ENCODE measurements at places on chromosomes 16 and 17.

GRCh38 chr16:85750827-85751697 lies at the start of gene C16orf74:
TSS of gene C16orf74 (minus strand) at chr16:85751096. CDS start at chr16:85735217, 15,879 bp downstream.
- no peak for DNase-seq

- DNase-seq: peak; percentile 17
Measured at GRCh38 chr16:75097941-75098901, 18.4 kb downstream of the LDHD start.

DNA sequence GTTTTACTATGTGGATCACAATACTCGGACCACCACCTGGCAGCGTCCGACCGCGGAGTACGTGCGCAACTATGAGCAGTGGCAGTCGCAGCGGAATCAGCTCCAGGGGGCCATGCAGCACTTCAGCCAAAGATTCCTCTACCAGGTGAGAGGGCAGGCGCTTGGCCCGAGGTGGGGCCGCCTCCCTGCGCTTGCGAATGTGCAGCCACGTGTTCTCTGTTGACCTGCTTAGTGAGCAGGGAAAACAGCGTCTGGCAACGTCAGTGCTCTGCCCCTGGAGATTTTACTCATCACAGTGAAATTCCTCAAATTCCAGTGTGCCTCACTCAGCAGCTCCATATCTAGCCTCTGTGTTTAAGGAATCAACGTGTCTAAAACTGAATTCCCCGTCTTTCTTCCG lies 33.4 kb upstream of the CLEC18A start:
- DNase-seq: no peak

DNA sequence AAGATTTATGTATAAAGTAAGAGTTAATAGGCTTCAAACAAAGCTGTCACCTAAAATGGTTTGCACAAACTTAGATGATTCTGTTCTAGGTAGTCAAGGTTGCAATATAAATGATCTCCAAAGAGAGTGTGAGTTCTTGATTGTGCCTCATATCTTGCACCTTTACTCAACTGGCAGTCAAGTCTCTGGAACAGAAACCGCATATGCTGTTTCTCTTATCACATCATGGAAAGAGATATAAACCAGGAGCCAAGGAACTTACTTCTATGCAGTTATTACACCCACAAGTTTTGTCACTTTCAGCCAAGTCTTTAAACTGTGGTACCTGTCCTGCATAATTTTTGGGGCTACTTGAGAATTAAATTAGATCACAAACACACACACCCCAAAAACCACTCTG lies 5.2 kb downstream of the SSH2 start:
- DNase-seq: no peak

- no peak for DNase-seq
Measured at GRCh38 chr16:78257376-78257728, 157.9 kb downstream of the WWOX start.

DNA sequence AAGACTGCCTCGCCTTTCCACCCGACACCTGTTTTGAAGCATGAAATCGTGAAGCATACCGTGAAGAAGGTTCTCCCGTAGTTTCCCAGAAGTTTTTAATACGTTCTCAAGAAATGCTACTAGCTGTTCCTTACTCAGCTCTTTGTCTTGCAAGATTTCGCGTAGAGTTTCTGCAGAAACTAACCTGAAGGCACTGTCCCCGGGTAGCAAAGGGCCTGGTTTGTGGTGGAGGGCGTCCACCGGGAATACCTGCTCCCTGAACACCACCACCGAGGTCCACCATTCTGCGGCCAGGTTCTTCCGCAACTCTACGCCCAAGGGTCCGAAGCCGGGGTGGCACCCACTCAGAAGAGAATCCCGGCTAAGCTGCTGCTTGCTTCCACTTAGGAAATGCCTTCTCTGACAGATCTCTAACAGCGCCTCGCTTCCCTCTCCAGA lies 487 bp downstream of the POLG2 start:
- DNase-seq: no peak

GRCh38 chr17:37701496-37701898 lies 43.4 kb downstream of the HNF1B start:
- no peak for DNase-seq

- peak; percentile 63 for DNase-seq
Measured at GRCh38 chr17:1109606-1110540, 69.9 kb downstream of the ABR start.

DNA sequence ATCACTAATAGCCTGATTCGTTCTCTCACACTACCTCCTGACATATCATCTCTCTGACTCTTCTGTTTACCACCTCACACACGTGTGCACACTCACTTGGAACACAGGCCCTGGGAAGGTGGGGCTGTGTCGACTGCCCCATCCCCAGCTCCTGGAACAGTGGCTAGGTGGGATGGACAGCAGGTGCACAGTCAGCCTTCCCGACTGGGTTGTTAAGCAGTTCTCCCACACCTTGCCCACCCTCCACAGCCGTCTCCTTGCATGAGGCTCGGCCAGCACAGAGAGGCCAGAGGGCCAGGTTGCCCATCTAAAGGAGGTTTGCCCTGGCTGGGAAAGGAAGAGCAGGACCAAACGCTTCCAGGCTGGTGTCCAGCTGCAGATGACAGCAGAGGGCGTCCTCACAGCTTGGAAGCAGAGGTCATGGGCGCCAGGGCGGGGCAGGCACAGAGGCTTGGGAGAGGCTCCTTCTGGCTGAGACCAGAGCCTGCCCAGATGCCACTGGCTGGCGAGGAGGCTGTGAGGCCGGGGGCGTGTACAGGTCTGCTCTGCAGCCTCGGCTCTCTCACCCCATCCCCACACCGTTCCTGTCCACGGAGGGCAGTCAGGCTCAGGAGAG lies 92.8 kb downstream of the AMFR start:
- no peak for DNase-seq

- DNase-seq: no peak
Measured at GRCh38 chr17:80397686-80398085, 17.3 kb upstream of the ENDOV start.

- DNase-seq: no peak
Measured at GRCh38 chr16:11500700-11501346, 85.9 kb downstream of the LITAF start.

- DNase-seq: no peak
Measured at GRCh38 chr17:61160789-61161445, 238.7 kb upstream of the TBX2 start.

DNA sequence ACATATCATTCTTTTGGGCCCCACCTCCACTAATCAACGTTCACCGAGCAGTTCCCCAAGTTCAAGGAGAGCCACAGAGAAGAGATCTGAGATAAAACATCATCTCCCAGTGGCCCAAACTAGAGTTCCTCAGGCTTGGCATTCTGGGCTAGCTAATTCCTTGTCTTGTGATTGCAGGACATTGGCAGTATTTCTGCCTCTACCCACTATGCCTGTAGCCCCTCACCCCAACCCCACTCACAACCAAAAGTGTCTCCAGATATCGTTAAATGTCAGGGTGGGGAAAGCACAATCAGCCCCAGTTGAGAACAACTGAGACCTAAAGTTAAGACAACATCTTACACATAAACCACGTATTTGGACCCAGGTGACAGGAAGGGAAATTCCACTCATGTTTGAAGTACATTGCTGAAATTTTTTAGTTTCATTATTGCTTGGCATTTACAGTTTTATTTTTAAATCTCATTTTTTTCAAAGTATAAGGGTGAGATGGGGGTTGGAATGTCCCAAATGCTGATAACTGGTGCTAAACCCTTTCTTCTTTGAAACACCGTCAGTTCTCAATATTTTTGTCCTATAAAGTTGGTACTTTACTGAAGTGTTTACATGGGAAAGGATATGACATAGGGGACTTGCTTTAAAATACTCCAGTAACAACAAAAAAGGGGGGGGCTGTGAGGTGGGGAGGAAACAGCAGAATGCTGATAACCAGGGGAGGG lies 13.6 kb downstream of the ZC3H7A start:
- DNase-seq: no peak

- DNase-seq: no peak
Measured at GRCh38 chr16:1054660-1055556, 17.6 kb upstream of the SSTR5 start.

- no peak for DNase-seq
Measured at GRCh38 chr16:29816694-29817441, 916 bp downstream of the PAGR1 start.

DNA sequence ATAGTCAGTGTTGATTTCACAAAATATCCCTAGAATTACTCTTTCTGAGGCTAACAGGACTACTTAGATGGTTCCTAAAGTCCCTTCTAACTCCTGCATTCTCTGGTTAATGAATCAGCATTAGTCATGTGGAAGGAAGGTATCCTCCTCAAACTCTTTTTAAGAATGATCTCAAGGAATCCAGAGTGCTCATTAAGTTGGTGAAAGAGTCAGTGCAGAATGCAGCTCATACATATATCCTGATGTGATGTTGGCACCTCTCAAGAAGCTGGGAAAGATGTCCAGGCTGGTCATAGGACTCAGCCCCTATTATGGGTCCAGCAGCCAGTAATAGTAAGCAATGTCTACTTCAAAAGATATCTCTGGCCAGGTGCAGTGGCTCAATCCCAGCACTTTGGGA lies 65.5 kb downstream of the PIGL start:
- no peak for DNase-seq

DNA sequence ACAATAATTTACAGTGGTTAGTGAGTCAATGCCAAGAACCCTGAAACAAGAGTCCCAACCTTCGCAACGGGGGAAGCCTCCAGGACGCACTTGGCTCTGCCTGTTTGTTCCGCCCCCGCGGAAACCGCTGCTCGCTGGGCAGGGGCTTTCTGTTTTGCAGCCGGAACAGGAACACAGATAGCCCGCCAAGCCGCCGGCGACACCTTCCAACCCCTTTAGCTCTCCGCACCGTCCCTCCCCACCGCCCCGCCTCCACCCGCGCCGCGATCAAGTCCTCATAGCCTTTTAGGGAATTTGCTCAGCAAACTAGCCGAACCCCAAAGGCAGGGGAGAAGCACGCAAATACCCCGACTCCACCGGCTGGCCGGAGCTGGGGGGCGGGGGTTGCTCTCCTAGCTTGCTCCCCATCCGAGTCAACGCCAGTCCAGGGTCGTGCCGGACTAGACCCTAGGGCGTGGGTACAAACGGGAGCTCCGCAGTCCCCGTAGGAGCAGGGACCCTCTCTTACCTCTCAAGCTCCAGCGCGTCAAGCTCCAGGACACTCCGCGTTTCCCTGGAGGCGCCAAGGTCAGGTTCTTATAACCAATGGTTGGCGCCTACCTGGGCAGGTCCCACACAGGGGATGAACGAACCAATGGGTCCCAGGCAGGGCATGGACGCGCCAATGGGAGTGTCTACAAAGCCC lies at the start of gene SLFN13:
Gene SLFN13 (minus strand): TSS at position 553 of the 685 bp plus-strand sequence. CDS start 3,086 bp downstream, outside the sequence.
- peak; percentile 54 for DNase-seq

GRCh38 chr17:30203471-30203981 lies 32.0 kb downstream of the SLC6A4 start:
- no peak for DNase-seq

DNA sequence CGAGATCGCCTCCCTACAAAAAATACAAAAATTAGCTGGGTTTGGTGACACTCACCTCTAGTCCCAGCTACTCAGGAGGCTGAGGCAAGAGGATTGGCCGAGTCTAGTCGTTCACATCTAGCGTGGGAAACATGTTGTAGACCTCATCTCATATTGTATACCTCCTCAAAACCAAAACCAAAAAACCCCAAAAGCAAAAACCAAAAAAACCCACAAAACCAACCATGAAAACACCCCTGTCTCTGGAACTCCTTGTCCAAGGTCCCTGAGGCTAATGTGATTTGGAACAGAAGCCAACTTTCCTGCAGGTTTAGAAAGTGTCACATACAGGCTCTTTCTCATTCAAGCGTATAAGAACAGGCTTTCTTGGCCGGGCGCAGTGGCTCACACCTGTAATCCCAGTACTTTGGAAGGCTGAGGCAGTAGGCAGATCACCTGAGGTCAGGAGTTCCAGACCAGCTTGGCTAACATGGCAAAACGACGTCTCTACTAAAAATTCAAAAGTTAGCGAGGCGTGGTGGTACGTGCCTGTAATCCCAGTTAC lies 29.0 kb downstream of the RAB11FIP3 start:
- no peak for DNase-seq

- DNase-seq: no peak
Measured at GRCh38 chr17:63550817-63551639, 751 bp downstream of the DCAF7 start.

DNA sequence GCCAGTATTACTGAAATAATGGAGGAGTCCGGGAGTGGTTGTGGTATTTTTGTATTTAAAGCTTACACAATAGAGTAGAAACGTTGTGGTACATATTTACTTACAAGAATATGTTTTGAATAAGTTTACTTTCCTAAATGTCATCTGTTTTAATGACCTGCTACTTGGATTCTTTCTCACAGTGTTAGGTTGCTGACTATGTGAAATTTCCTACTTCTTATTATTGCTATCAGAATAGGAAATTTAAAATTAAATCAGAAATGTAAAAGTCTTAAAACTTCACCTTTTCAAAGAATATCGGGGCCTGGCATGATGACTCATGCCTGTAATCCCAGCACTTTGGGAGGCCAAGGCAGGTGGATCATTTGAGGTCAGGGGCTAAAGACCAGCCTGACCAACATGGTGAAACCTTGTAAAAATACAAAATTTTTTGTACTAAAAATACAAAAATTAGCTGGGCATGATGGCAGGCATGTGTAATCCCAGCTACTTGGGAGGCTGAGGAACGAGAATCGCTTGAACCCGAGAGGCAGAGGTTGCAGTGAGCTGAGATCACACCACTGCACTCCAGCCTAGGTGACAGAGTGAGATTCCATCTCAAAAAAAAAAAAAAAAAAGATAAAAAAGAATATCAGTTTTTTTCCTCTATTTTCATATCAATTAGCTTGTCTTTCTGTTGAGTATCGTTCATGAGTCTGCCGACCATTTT lies 77.8 kb downstream of the VMP1 start:
- DNase-seq: no peak

- no peak for DNase-seq
Measured at GRCh38 chr16:66041907-66042306, 324.6 kb upstream of the CDH5 start.

DNA sequence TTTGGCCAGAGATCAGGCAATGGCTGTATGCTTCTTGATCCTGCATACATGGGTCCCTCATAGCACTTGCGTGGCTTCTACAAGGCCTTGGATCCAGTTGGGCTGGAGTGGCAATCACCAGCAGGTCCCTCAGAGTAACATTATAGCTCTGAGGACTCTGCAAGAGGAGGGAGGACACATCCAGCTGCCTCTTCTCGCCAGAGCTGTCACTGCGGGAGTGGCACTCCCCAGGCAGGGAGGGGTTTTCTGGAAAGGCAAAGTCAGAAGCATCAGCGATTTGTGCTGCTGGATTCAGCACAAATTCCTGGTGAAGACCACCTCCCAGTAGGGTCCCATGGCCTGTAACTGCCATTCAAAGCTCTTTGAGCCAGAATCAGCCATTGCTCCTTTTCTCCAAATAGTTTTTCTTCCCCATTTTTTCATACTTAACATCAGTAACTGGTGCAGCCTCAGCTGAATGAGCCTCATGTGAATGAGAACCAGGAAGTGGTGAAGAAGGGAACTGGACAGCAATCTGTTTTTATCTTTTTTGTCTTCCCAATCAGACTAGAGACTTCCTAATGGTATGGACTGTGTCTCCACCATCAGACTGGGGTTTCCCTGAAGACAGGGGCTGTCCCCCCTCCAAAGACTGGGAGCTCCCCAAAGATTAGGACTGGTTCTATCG lies 40.6 kb upstream of the HOXB13 start:
- DNase-seq: no peak

GRCh38 chr16:73268366-73268993 lies 220.6 kb upstream of the ZFHX3 start:
- no peak for DNase-seq

Measured in activated naive CD4-positive, alpha-beta T cell (primary cell).